ENCODE measurements at places on chromosomes 7 and 10. TPM values are rescaled to one million over a fixed set of nuclear protein-coding genes. Genes with fewer than 3 reads are reported as not detected.

DNA sequence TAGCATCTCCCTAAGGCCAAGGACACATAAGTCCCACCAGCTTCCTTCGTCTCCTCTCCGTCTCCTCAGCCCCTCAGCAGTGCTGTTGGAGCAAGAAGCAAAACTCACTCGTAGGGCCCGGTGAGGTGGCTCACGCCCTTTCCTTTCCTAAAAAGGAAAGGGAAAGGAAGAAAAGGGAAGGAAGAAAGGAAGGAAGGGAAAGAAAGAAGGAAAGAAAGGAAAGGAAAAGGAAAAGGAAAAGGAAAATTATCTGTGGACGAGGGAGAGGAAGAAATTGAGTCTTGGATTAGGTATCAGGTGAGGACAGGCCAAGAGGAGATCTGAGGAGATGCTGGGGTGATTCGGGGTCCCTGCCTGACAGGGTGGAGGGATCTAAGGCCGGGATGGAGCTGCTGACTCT, 3.1 kb upstream of the ZNF316 start:
- DNase-seq = no peak

GRCh38 chr10:67794909-67795460, 43.0 kb downstream of the DNAJC12 start:
- no peak for DNase-seq

Gene SFTPD
- not detected for total RNA-seq

Gene CRHR2
- not detected for total RNA-seq

Gene CALHM2
- total RNA-seq = 6.4 TPM

Gene GHRHR
- total RNA-seq = not detected

Gene KEL
- not detected for total RNA-seq

All from stomach (tissue), 19 donors.